ENCODE measurements at places on chromosomes 6 and 20.

GRCh38 chr6:3422435-3423070 is 34.3 kb downstream of the SLC22A23 start:
- no peak for DNase-seq

DNA sequence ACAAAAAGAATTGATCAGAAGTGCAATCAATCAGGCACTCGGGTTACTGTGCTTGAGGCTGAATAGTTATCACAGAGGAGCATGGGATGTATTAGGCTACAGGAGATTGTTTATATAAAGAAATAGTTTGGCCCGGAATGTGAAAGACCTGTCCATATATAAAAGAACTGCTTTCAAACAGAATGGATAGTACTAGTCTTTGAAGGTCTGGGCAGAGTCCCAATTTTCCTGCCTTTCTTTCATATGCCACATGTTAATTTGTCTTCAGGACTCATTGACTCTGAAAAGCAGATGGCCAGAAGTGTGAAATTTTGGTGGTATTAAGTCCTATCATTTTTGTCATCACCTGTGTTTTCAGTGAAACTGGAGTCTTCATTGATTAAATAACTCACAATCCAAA is 314.5 kb downstream of the EYA4 start:
- DNase-seq = no peak

DNA sequence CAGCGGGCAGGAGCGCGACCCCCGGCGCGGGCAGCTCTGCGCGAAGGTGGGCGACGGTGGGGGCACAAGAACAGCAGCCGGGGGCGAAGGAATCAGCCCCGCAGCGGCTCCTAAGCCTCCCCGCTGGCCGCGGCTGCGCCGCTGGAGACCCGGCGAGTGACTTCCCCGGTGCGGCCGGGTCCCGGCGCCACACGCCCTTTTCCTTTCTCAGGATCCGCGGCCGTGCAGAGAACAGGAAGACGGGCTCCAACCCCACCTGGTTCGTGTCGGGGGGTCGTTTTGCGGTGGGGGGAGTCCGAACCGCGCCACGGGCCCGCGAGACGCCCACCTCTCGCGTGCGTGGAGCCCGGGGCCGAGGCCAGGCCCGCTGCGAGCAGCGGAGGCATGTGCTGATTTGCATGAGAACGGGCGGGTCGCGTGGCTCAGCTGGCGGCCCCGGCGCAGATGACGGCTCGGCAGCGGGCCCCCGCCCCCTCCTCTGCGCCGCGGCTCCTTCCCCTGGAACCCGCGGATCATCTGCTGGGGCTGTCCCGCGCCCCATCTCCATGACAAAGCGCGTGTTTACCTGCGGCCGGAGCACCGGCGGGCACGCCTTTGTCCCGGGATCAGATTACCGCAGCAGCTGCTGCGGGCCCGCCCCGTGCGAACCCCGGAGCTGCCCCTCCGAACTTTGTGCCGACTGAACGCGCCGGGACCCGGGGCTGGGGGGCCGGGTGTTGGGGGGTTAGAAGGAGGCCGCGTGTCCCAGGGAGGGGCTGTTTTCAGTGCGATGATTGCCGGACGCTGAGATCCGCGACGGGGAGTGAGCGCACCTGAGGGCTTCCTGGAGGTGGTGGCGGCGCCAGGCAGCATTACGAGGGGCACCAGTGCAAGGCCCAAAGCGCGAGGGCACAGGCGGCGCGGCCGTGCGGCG is 4.9 kb upstream of the DLL1 start:
- no peak for DNase-seq

GRCh38 chr6:149860513-149860833 is 3.7 kb downstream of the LRP11 start:
- DNase-seq = no peak

DNA sequence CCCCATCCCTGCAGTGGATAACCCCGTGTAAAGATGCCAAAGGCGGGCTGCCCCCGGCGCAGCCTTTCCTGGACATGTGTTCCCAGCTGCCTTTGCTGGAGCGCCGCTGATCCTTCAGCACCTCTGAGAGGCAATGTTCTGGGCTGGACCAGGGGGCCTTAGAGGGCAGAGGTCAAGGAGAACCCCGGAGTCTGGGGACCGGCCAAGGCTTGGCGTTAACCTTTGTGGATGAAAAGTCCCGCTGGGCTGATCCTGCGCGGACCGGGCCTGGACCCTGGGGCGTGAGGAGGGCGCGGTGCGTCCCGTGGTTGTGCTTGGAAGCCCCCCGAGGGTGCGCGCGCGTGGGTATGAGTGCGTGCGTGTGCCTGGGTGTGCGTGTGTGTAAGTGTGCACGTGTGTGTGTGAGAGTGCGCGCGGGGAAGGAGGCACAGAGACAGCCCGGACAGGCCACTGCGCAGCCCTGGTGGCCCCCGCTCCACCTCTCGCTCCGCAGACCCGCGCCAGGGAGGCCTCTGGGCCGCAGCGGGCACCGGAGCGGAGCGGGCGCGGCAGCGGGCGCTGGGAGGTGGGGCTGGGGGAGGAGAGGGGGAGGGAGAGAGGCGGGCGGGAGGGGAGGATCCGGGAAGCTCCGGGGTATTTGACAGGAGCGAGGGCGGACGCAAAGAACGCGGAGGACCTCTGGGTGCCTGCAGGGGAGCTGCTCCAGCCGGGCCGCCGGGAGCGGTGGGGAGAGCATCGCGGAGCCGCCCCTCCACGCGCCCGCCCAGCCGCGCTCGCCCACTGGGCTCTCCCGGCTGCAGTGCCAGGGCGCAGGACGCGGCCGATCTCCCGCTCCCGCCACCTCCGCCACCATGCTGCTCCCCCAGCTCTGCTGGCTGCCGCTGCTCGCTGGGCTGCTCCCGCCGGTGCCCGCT is at the start of gene SMOC2:
SMOC2 (plus strand) TSS at position 665 of the 914 bp plus-strand sequence; CDS start at position 852, 187 bp downstream.
- no peak for DNase-seq

DNA sequence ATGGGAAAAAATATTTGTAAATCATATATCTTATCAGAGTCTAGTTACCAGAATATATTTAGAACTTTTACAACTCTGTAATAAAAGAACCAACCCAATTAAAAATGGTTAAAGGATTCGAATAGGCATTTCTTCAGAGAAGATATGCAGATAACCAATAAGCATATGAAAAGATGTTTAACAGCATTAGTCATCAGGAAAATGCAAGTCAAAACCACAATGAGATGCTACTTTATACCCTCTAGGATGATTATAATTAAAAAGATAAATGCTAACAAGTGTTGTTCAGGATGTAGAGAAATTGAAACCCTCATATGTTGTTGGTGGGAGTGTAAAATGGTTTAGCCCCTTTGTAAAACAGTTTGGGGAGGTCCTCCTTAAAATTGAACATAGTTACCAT is 94.1 kb downstream of the LRRC1 start:
- DNase-seq = no peak

DNA sequence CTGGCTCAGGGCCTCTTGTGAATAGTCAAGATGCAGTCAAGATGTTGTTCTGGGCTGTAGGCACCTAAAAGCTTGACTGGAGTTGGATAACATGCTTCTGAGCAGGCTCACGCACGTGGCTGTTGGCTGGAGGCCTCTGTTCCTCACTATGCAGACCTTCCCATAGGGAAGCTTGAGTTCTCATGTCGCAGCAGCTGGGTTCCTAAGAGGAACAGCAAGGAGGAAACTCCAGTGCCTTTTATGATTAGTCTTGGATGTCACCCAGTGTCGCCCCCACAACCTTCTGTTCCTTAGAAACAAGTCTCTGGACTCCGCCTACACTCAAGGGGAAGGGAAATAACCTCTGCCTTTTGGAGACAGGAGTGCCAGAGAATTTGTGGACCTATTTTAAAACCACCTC is 210.7 kb downstream of the BCAS1 start:
- no peak for DNase-seq

DNA sequence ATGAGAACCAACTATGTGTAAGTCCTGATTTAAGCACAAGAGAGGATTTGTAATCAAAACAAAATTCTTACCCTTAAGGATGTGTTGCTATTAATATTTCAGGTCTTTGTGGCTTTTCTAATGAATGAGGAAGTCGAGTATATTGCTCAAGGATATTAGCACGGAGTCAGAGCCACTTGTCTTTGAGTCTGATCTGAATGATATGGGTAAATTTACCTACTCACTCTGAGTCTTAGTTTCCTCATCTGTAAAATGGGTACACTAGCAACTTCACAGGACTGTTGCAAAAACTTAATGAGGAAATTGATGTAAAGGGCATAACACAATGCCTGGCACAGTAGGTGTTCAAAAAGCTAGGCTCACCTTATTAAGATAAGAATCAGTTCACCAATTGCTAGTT is 30.0 kb upstream of the QKI start:
- no peak for DNase-seq

DNA sequence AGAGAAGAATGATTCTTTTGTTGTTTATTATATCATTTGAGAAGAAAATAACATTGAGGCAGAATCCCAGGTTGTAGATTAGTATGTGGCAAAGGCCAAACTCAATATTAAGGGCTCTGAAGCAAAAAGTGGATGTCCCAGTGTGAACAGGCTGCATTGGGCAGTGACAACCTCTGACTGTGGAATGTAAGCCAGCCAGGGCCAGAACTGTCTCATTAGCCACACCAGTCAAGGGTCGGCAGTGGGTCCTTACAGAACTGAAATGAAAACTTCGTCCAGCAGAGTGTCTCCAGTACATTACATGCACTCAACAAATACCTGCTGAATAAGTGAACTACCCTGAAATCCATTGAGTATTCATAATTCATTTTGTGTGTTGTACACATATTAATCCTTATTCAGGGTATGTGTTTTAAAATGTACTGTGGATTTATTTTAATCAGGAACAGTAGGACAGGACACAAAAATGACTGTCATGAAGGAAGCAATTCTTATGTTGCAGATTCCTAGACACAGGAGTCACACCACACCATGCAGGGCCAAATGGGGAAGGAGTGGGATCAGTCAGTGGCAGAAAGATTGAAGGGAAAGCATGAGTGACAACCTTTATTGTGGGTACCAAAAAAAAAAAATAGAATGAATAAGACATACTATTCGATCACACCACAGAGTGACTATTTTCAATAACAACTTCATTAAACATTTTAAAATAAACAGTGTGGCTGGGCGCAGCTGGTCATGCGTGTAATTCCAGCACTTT is 64.9 kb upstream of the UTRN start:
- DNase-seq = no peak

- DNase-seq = no peak
Measured at GRCh38 chr6:146281651-146282362, 252.9 kb downstream of the GRM1 start.

DNA sequence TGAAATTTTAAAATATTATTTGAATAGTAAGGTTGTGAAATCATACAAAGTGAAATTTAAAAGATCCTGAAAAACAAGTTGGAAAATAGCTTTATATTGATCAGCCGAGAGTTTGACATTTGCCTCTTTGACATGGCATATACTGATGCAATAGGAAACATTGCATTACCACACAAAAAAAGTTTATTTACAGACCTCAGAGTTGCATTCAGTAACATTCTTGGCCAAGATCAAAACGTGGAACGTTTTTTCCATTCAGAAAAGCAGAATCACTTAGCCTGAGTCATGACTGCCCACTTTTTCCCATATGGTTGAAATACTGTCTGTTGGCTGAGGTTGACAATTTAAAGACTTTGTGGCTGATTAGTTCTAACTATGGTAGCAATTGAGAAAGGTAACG is 55.1 kb upstream of the BACH2 start:
- no peak for DNase-seq

DNA sequence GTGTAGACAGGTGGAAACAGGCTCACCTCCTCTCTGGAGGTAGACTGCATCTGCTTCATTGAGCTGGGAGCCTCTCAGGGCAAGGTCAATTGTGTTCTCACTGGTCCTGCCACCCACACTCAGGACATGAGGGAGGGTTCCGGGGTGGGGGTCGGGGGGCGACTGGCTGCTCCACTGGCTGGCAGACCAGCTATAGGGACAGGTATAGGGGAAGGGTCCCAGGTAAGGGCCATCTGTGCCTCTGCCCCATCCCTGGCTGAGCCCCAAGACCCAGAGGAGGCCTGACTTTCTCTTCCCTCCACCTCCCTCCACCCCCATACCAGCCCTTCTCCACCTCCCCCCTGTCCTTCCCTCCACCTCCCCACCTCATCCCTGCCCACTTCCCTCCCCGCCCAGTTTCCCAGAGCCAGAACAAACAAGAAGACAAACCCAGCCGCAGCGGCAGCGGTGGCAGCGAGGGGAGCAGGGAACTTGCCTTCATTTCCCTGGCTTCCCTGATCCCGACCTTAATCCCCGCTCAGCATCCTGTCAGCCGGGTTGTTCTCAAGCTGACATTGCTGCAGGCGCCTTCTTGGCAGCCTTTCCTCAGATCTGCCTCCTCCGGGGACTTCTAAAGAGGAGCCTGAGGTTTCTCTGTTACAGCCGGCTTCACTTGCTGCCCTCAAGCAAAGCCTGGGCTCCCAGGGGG is 18.3 kb upstream of the FOXP4 start:
- DNase-seq = no peak

GRCh38 chr20:59752704-59753460 is 148.5 kb downstream of the PHACTR3 start:
- DNase-seq = no peak

- DNase-seq = no peak
Measured at GRCh38 chr20:37868851-37869333, 34.0 kb upstream of the VSTM2L start.

- no peak for DNase-seq
Measured at GRCh38 chr20:2585811-2586210, 49.4 kb downstream of the TMC2 start.

GRCh38 chr6:84597238-84597875 is 167.0 kb downstream of the TBX18 start:
- DNase-seq = no peak

DNA sequence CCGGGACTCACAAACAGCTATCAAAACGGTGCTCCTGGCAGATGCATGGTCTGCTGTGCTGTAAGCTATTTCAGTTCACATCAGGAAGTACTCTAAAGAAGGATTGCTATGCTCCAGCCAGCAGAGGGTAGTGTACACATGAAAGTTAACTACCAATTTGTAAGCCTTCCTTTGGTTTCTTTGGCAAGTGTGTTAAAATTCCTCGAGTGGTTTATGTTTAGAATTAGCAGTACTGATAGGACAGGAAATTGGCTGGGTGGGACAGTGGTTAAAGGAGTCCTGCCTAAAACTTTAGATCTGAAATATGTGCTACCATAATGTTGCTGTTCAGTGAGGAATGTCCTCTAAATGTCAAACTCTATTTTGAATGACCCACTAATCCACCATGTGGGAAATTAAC is 47.4 kb downstream of the TRMT11 start:
- peak; percentile 49 for DNase-seq

GRCh38 chr6:206264-206663 is 86.0 kb upstream of the DUSP22 start:
- DNase-seq = no peak

- DNase-seq = no peak
Measured at GRCh38 chr6:31568537-31568961, 3.5 kb upstream of the LTA start.

- no peak for DNase-seq
Measured at GRCh38 chr6:33114406-33114805, 38.6 kb downstream of the HLA-DPB1 start.

- no peak for DNase-seq
Measured at GRCh38 chr6:115612216-115612615, 448.5 kb downstream of the FRK start.

All from pulmonary artery endothelial cell (primary cell).